ENCODE measurements at places on chromosomes 1 and 21.

DNA sequence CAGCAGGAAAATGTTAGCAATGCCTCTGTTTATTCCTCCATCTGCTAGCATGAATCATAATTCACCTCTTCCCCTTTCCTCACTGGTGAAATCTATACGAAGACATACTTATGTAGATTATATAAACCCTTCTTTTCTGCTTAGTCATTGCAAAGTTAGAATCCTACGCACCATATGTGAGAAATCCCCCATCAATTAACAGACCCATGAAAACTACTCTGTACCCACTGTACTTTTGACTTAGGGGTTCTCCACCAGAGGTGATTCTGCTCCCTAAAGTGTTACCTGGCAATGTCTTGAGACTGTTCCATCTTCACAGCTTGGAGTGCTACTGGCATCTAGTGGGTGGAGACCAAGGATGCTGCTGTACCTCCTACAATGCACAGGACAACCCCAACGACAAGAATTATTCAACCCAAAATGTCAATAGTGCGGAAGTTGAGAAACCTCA, 49.6 kb upstream of the KCTD3 start:
- no peak for DNase-seq

GRCh38 chr1:79749607-79750006, 743.1 kb upstream of the ADGRL4 start:
- DNase-seq, result no peak

DNA sequence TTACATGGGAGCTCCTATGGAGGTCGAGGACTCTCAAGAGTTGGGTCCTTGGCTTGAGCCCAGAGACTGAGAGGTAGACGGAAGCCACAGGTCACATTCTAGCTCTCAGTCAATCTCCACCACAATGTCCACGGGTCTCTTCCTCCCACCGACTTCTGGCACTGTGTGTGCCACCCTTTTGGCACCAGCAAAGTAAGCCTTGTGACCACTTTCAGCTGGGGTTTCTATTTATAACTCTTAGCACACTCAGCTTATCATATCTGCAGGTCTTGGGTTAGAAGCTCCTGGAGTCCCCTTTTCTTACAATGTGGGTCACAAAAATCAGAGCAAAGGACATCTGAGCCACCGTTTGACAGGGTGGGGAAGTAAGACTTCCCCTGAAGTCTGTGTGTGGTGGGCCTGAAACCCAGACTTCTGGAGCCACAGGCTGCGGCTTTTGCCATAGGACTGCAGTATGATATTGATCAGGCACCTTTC, 28.3 kb downstream of the NCMAP start:
- DNase-seq, result no peak

DNA sequence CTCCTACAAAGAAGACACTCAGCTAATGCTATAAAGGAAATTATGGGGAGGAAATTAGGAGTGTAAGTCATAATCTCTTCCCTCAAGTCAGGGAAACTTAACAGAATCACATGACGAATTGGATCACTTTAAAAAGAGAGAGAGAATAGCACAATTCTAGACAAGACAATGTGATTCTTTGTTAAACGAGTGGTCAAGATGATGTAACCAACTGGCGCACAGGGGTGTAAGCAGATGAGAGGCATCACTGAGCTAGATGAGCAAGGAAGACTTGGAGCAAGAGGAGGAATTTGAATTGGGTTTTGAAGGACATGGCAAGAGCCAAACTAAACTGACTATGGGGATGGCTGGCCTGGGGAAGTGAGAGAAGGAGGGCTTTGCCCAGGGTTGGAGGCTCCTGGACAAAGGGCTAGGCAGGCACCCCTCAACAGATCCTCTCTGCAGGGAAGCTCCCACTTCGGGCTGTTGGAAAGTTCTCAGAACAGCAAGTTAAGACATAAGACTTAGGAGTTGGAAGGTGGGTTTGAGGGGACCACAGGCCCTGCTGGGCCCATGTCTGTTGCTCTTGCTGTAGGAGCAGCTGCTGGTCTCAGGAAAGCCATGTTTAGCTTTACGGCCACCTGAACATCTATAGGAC, 123.9 kb upstream of the GRIK3 start:
- DNase-seq, result no peak

GRCh38 chr1:108570128-108570527, 10.2 kb downstream of the EEIG2 start:
- DNase-seq, result no peak

- no peak for DNase-seq
These were observed 53.4 kb upstream of the EDN2 start for GRCh38 chr1:41537788-41538351.

Measured in stimulated activated CD8-positive, alpha-beta memory T cell treated with anti-CD3 and anti-CD28 coated beads, Interleukin-7, amount 100 ng/mL, for 1 hour (primary cell).